ENCODE measurements at places on chromosomes 7 and 10.

GRCh38 chr10:13776861-13777311 lies 190.1 kb downstream of the PRPF18 start:
- DNase-seq, result peak; percentile 68

- DNase-seq, result peak; percentile 43
Observed at GRCh38 chr7:128937647-128938543, at the start of gene IRF5. IRF5 (plus strand) TSS chr7:128937927; CDS start chr7:128942082, 4,155 bp downstream.

DNA sequence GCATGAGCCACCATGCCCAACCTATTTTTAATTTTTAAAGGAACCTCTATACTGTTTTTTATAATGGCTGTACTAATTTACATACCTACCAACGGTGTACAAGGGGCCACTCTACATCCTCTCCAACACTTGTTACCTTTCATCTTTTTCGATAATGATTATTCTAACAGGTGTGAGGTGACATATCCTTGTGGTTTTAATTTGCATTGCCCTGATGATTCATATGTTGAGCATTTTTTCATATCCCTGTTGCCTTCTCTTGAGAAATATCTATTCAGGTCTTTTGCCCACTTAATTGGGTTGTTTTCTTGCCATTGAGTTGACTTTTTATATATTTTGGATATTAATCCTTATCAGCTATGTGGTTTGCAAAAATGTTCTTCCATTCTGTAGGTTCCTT lies 167.0 kb downstream of the CTTNBP2 start:
- no peak for DNase-seq

DNA sequence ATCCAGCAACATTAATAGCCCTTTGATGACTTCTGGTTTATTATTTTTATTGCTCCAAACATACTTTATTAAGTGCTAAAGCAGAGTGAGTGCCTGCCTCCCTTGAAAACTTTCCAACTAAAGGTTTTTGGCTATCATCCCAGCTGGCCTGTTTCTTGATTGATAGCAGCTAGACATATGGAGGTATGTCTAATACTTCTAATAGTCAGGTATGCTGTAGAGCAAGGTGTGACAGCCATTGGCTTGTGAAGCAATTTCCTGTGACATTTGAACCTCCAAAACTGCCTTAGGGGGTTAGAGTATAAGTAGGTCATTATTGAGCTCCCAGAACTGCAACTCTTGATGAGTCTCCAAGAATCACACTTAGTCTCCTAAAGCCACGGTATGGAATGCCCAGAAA lies 55.8 kb downstream of the LOXL4 start:
- no peak for DNase-seq

DNA sequence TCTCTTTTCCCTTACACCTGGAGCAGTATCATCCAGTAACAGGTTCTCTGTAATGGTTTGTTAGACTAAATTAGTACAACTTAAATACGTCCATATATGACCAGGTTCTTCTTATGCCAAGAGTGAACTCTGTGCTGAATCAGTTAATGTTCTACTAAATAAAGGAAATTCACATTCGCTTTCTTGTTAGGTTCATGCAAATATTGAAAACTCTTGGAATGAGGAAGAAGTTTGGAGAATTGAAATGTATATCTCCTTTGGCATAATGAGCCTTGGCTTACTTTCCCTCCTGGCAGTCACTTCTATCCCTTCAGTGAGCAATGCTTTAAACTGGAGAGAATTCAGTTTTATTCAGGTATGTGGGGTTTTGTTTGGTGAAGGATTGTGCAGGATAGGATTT lies 15.3 kb upstream of the CFAP69 start:
- no peak for DNase-seq

- peak; percentile 71 for DNase-seq
Observed at GRCh38 chr10:84076047-84076388, 63.3 kb upstream of the GHITM start.

- DNase-seq, result no peak
Observed at GRCh38 chr7:79732535-79732934, 279.1 kb upstream of the MAGI2 start.

DNA sequence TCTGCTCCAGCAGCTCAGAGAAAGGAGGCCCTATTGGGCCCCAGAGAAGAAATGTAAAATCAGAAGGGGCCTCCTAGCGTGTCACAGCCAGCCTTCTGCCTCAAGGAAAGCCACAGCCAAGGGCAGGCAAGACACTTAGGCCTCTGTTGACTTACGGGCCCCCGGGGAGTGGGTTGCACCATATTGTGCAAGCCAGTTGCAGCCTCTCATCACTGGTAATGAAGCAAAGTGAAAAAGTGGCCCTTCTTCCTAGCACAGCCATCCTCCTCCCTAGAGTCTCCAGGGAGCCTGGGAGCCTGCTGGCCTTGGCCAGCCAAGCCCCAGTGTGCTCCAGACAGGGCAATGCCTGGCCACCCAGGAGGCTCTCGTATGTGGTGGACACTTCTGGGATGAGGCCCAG lies 56.2 kb upstream of the GDF10 start:
- no peak for DNase-seq

GRCh38 chr10:124006526-124006925 lies 86.9 kb downstream of the CHST15 start:
- DNase-seq, result no peak

GRCh38 chr7:5442757-5443305 lies 19.2 kb upstream of the TNRC18 start:
- DNase-seq, result no peak

- DNase-seq, result no peak
Observed at GRCh38 chr7:2824026-2824677, 20.0 kb downstream of the GNA12 start.

GRCh38 chr7:98400542-98401340 lies at the start of gene BAIAP2L1:
BAIAP2L1 (minus strand) TSS chr7:98401090; CDS start chr7:98400852, 238 bp downstream.
- DNase-seq, result peak; percentile 84

DNA sequence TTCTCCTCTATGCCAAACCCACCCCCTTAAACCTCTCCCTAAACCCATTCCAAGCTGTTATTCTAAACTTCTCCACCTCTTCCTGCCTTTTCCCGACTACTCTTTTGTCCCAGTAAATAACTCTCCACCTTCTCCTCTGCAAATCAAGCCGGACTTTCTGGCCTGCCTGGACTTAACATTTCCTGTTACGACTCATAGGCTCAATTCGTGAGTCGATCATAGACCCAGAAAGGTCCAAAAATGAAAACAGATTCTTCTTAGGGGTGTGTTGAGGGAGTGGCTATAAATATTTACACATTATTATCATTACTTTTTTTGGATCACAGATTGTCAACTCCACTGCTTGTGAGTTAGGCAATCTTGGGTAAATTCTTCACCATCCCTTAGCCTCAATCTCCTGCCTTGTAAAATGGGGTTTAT lies 59.0 kb upstream of the HABP2 start:
- no peak for DNase-seq

GRCh38 chr7:54189330-54189729 lies 352.8 kb upstream of the VSTM2A start:
- no peak for DNase-seq

GRCh38 chr10:94320285-94320914 lies 42.3 kb downstream of the NOC3L start:
- DNase-seq, result peak; percentile 68

GRCh38 chr10:82190432-82191260 lies 315.7 kb downstream of the NRG3 start:
- peak; percentile 4 for DNase-seq

- DNase-seq, result no peak
Observed at GRCh38 chr7:66720561-66720960, 20.0 kb upstream of the RABGEF1 start.

GRCh38 chr10:114313139-114313538 lies 74.1 kb downstream of the VWA2 start:
- no peak for DNase-seq

GRCh38 chr7:143305423-143306070 lies 10.4 kb upstream of the CLCN1 start:
- peak; percentile 29 for DNase-seq

- DNase-seq, result no peak
Observed at GRCh38 chr10:73577788-73578187, 13.4 kb downstream of the USP54 start.

DNA sequence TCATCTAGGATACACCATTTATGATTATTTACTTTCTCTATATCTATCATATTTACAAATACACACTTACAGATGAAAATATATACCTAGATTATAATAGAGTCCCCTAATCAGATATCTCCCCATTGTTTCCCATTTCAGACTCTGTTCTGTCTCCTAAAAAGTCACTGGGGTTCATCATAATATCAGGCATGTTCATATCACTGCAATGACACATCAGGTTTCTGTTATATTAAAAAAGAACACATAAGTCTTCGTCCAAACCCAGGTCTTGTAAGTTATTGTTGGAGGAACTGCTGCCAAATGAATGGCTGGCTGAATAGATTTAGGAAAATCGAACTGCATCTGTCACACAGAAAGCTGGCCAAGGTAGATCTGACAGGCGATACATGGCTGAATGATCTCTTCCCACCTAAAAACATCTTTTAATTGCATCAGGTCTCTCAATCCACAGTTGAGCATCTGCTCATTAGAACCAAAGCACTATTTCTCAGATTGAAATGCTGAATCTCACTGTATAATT lies 178.7 kb downstream of the CACNA2D1 start:
- no peak for DNase-seq

DNA sequence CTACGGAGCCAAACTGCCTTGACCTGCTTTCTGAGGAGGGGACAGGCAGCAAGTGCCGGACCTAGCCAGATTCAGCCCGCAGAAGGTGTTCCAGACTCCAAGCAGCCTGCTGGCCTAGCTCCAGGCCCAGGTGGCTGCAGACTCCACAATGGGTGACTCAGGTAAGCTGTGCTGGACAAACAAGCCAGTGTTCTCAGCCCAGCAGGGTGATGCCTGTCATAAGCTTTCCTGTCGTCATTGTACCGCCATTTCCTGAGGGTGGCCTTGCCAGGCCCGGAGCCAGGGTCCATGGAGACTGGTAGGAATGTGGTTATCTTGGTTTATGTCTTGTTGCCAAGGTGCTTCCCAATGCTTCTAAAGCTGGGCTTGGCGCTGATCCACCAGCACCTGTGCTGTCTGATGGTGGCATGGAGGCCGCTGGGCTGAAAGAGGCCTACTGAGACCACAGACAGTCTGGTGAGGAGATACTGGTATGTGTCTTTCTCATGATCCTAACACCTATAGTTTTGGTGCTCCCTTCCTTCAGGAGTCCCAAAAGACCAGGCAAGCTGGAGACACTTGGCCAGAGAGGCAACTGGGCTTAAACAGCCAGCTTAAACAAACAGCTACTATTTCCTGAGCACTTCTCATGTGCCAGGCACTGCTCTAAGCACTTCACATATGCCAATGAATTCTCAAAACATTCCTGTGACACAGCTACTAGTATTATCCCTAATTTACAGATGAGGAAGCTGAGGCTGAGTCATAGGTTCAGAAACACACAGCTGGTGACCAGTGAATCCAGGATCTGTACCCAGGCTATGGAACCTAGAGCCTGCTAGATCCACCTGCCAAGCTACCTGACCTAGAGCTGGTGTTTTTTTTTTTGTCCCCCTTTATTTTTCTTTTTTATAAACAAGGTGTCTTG lies 42.0 kb downstream of the ZC3HC1 start:
- peak; percentile 94 for DNase-seq

DNA sequence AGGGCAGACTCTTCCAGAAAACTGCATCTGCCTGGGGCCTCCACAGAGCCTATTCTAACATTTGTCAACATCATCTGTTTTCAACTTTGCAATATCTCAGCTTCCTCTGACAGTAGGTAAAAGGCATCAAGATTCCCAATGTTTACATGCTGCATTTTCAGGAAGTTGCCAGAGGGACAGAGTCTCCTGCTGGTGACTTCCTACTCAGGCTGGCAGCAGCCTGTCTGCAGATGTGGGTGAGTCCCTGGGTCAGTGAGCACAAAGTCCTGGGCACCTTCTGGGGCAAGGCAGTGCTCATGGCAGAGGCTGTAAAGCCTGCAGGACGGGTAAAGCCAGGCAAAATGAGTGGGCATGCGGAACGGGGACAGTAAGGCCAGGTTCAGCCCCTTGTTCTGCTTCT lies 69.4 kb downstream of the EBF3 start:
- DNase-seq, result no peak

- no peak for DNase-seq
Observed at GRCh38 chr10:45466784-45467183, 92.8 kb downstream of the ALOX5 start.

- no peak for DNase-seq
Observed at GRCh38 chr7:66641526-66641871, 12.8 kb downstream of the KCTD7 start.

- DNase-seq, result no peak
Observed at GRCh38 chr7:32364581-32364980, 125.6 kb downstream of the LSM5 start.

DNA sequence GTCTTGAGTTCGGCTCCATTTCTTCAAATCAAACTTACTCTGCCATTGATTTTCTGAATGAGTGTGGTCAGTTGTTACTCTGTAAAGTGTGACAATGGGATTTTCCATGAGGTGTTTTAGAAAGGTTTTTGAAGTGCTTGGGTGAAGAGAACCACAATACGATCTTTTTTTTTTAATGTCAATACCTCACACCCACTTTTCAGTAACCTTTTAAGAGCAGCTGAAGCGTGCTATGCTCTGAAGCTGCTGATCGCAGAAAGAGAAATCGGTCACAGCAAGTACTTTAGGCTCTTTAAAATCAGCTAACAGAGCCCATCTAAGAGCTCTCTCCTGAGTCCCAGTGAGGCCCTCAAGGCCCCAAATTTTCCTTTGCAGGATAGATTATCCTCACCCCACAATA lies 34.4 kb upstream of the YAE1 start:
- no peak for DNase-seq

DNA sequence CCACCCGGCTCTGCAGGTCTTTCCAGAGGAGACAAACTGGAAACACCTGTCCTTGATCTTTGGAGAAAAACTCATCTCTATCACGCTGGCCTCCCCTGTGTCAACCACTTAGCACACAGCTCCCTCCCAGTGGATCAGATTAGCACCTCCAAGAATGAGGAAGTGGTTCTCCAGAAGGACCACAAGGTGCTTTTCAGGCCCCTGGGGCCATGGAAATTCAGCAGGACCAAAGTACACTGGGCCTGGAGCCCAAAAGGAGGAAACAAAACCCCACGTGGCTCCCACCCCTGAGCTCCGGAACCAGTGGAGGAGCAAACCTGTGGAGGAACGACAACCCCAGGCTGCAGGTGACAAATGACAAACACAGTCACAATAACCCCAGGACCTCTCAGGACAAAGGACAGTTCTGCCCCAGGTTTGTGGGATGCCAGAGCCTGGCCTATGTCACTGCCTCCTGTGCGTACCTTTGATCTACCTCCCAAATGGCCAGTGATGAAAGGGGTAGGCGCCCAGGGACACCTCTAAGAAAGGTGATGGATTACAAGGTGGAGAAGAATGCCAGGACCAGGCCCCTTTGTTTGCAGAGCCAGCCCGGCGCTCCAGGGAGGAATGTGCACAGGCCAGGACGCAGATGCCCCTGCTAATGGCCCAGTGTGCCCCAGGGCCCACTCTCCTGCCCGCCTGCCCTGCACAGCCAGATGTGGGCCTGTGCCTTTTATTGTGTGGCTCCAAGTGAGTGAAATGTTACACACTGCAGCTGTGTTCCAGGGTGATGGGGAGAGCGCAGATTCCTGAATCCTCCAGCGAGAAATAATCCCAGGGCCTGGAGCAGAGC lies 5.7 kb downstream of the TNS3 start:
- DNase-seq, result peak; percentile 89

- no peak for DNase-seq
Observed at GRCh38 chr10:119283818-119284217, 76.4 kb downstream of the GRK5 start.

Data from A172 (cell line).